Stimulated activated CD4-positive, alpha-beta T cell treated with anti-CD3 and anti-CD28 coated beads, Interleukin-1b, Interleukin-23, amount 100 ng/mL, for 24 hours (primary cell): ENCODE measurements at places on chromosomes 2 and 18.

- DNase-seq = no peak
Observed at GRCh38 chr2:54259413-54260240, 3.6 kb upstream of the TSPYL6 start.

GRCh38 chr2:100766806-100767205, 53.1 kb upstream of the NPAS2 start:
- DNase-seq = no peak

GRCh38 chr2:54579061-54579681, 123.0 kb downstream of the SPTBN1 start:
- DNase-seq = no peak

DNA sequence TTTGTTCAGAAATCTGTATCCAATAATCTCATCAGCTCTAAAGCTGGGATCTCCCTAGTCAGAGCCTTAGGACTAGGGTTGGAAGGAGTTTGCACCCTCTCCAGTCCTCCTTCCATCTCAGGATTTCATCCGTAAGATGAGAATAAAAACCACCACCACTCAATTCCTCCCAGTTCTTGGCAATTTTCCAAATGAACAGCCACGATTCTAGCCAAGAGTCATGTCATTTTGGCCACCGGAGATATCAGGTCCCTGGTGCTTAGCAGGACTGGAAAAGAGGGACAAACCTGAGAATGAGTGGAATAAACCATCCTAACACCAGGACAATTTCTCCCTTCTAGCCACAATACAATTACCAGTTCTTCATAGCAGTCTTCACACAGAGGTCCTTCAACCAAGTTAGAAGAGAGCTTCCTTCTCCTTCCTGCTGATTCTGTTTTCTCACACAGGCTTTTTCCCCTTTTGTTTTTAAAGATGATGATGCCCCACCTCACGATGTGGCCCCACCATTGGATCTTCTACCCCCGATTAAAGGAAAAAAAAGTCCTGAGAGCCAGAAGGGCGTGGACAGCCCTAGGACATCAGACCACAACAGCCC, 36.2 kb downstream of the KIAA2012 start:
- no peak for DNase-seq

GRCh38 chr18:63956755-63957154, 7.7 kb downstream of the HMSD start:
- no peak for DNase-seq

GRCh38 chr2:190214426-190215194, 105.0 kb downstream of the HIBCH start:
- DNase-seq = no peak
